NCI-H345 (cell line): ENCODE measurements at places on chromosomes 3 and 15.

DNA sequence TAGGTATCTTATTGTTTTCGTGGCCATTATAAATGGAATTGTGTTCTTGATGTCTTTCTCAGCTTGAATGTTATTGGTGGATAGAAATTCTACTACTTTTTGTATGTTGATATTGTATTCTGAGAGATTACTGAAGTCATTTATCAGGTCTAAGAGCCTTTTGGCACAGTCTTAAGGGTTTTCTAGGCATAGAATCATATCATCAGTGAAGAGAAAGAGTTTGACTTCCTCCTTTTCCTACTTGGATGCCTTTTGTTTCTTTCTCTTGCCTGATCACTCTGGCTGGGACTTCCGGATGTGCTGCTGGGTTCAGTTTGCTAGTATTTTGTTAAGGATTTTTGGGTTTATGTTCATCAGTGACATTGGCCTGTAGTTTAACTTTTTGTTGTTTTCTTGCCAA lies 527.1 kb downstream of the GRM7 start:
- no peak for DNase-seq

GRCh38 chr3:1783995-1784394 lies 314.7 kb upstream of the CNTN4 start:
- no peak for DNase-seq

DNA sequence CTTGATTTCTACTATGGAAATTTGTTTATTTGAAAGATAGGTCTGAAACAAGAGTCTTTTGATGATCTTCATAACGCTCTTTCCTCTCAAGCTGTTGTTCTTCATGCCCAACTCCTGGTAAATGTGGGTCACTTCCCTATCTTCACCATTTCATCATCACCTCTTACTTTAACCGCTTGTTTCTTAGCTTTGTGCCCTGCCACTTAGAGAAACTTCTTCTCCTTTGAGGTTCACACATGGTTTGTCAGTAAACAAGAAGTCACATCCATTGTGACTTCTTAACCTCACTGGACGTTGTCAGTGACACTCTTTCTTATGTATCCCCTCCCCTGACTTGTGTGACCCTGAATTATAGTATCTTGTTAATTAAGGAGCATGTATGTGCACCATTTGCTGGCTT lies 16.9 kb upstream of the P2RY13 start:
- no peak for DNase-seq

DNA sequence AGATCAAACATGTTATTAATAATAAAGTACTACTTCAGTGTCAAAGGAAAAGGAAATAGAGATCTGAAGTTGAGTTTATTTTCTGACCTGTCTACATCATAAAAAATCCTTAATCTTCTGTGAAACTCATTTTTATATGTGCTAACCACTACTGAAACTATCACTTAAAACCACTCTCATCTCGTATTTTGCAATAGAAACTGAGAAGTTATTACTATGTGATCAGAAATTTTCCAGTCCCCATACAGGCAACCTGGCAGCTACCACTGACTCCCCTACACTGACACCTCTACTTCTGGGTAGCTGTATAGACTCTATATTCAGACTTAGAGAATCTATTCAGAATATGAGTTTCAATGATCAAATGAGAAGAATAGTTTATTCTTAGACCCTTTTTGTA lies 8.3 kb downstream of the HDGFL3 start:
- no peak for DNase-seq

- DNase-seq: no peak
These were observed 123.2 kb downstream of the DNAJB8 start for GRCh38 chr3:128343287-128344051.

DNA sequence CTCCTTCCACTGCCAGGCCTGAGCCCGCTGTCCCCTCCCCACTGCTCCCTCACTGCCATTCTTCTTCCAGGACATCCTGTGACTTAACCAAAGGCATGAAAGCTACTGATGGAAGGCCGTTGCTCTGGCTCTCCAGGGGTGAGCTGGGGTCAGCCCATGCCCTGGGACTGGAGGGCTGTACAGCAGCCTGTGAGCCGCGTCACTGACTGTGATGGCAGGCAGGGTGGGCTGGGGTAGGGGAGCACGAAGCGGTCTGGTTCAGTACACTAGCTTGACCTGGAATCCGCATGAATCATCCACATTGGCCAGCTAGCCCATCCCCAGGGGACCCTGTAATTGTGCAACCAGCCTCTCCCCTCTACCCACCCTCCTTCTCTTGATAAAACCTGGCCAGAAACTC lies 30.8 kb downstream of the CORO2B start:
- no peak for DNase-seq

GRCh38 chr15:24772686-24773373 lies 97.3 kb downstream of the NPAP1 start:
- no peak for DNase-seq

GRCh38 chr15:42444415-42445063 lies 46.4 kb downstream of the ZNF106 start:
- DNase-seq: no peak
